Urinary bladder (tissue), 4 donors: ENCODE measurements at places on chromosomes 16 and 17.

- no peak for DNase-seq
These were observed 24.0 kb upstream of the ALKBH5 start for GRCh38 chr17:18159551-18160120.

DNA sequence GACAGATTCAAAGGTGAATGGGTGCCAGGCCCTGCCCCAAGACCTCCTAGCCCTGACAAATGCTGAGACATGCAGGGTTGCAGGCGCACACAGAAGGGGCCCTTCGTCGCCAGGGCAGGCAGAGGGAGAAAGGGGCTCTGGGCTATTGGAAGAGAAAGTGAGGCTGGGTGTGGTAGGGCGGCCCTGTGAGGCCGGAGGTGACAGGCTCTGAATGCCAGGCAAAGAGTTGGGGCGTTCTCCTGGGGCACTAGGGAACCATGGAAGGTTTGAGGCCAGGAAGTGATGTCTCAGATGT is 26.4 kb upstream of the NXPH3 start:
- no peak for DNase-seq

DNA sequence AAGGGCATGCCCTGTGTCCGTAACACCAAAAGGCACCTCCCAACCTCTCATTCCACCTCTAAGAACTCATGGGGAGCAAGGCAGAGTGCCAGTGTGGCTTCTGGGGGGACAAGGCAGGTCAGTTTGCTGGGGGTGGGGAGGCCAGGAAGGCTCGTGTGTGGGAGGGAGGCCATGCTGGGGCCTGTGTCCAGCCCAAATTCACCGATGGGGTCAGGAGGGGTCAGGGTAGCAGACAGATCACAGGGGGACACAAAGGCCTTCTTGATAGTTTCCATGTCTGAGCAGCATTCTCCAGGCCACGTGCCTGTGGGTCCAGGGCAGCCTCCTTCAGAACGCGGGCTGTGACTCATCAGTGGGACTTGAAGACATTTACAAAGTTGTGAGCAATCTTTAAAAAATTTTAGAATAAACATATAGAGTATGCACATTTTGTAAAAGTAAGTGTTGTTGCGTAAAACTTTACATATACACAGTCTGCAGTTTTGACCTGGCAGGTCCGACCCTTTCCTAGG is 20.9 kb downstream of the SPACA3 start:
- peak; percentile 17 for DNase-seq

- DNase-seq, result peak; percentile 84
These were observed 8.5 kb upstream of the THAP11 start for GRCh38 chr16:67833415-67834241.

GRCh38 chr17:68197091-68197996 is 50.5 kb upstream of the AMZ2 start:
- DNase-seq, result no peak

DNA sequence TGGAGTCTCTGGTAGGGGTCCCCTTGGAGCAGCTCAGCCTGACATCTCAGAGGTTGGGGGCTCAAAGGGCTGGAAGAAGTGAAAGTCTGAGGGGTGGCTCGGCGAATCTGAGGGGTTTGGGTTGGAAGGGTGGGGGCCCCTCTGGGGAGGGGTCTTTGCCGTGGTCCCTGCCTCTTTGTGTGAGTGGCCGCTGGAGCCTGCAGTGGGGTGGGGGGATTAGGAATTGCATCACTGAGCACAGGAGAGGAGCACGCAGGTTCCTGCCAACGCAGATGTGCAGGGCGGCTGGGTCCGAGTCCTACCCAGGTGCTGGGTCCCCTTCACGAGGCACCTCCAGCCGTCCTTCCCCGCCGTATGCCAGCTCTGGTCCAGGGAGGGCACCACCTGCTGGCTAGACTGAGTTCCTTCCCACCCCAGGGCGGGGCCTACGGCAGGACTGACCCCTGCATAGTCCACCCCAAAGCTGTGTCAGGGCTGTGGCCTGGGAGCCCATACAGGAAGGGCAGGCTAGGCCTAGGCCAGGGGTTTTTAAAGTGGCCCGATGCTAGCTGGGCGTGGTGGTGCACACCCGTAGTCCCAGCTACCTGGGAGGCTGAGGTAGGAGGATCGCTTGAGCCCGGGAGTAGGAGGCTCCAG is 9.9 kb downstream of the FMNL1 start:
- no peak for DNase-seq

DNA sequence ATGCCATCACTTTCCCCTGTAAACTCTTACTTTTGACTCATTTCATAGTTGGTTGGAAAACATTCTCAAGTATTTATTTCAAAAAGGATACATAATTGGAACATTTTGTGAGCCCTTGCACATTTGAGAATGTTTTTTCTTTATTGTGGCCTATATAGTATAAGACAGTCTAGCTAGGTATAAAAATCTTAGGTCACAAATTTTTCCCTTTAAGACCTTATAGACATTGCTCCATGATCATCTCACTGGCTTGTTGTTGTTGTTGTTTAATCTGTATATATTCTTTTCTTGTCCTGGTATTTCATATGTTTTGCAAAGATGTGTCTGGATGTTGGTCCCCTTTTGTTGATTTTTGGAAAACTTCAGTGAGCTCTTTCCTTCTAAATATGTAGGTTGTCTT is 194.2 kb downstream of the NTN1 start:
- no peak for DNase-seq

- no peak for DNase-seq
These were observed 537 bp downstream of the GOSR1 start for GRCh38 chr17:30477774-30478115.

- DNase-seq, result no peak
These were observed 1231.8 kb downstream of the CDH11 start for GRCh38 chr16:63890081-63890480.
